SK-N-DZ (cell line): ENCODE measurements at places on chromosomes 3 and 15.

DNA sequence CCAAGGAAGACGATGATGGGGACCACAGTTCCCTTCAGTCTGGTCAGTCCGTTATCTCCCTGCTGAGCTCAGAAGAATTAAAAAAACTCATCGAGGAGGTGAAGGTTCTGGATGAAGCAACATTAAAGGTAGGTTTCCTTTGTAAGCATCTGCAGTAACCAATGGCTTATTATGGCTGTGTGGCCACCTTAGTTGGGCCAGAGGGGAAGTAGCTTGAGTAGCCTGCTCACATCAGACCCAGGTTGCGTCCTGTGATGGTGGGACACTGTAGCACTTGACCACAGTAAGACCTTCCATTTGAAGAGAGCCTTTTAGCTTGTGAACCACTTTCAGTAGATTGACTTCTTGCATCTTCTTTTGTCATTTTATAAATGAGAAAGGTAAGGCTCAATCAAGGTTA is 22.6 kb downstream of the STARD5 start:
- DNase-seq, result no peak

- DNase-seq, result no peak
Measured at GRCh38 chr3:143151004-143151731, 31.6 kb downstream of the CHST2 start.

- no peak for DNase-seq
Measured at GRCh38 chr3:12178091-12178820, 19.5 kb upstream of the TIMP4 start.

- DNase-seq, result no peak
Measured at GRCh38 chr3:64825404-64826120, 137.8 kb upstream of the ADAMTS9 start.

- no peak for DNase-seq
Measured at GRCh38 chr15:57329582-57330367, 46.5 kb upstream of the CGNL1 start.

GRCh38 chr3:107794664-107795443 is 272.1 kb downstream of the BBX start:
- DNase-seq, result no peak

- DNase-seq, result no peak
Measured at GRCh38 chr15:39657668-39658067, 76.8 kb downstream of the THBS1 start.
